ENCODE measurements at places on chromosomes 6 and 20.

GRCh38 chr6:69699655-69700054, 97.2 kb downstream of the LMBRD1 start:
- DNase-seq = no peak

- no peak for DNase-seq
Observed at GRCh38 chr6:144847916-144848315, 562.8 kb downstream of the UTRN start.

DNA sequence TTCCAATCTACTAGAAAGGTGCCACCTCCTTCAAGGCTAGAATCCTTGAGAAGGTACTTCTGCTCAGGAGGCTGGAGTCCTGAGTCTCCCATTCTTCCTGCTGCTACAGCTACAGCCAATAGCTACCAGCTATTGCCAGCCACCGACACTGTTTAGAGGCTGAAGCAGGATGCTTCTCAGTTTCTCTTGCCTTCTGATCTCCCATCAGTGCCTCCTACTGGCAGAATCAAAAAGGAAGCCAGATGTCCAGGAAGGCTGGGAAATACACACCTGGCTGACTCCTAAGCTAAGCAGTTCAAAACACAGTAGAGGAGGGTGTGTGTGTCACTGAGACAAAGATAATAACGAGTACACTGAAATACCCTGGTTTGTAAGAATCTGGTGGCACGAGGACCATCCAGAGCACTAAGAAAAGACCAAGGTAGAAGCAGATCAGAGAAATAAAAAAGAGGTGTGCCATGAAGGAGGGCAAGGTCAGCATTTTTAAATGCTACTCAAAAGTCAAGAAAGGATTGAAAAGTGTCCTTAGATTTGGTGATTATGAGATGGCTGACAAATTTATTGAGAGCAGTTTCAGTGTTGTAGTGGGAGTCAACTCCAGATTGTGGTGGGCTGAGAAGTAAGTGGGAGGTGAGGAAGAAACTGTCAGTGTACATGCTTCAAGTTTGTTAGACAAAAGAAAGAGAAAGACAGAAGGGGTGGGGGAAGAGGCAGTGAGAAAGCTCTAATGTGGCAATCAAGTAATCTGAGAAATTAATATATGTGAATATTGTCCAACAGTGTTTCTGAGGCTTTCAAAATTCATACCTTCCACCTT, 2.3 kb upstream of the HLA-DMA start:
- DNase-seq = no peak

DNA sequence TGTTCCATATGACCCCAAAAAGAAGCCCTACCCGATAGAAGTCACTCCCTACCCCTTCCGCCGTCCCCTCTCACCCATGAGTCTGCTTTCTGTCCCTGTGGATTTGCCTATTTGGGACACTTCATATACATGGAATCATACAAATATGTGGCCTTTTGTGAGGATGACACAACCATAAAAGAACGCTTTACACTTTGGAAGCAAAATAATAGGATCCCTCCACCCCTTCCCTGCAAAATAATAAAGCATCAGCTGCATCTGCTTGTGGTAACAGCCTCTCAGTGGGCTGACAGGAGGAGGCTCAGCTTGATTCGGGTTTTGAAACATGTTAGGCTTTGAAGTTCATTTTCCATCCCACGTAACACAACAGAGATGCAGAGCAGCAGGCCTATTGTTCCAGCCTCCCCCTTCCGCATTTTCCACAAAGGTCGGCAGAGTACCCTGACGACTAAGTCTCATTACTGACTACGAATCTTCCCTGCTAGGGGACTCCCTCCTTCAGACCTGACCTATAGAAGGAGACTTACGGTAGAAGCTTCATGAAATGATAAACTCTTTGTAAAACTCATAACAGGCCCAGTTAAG, 99.1 kb downstream of the ALDH8A1 start:
- peak; percentile 62 for DNase-seq

GRCh38 chr20:19710336-19711120, 47.5 kb upstream of the RIN2 start:
- no peak for DNase-seq

Measured in fibroblast of skin of right quadriceps (primary cell).